Heart right ventricle (tissue), 16 donors: ENCODE measurements at places on chromosomes 11 and 22. TPM values are rescaled to one million over a fixed set of nuclear protein-coding genes. Genes with fewer than 3 reads are reported as not detected.

GRCh38 chr22:42922374-42923191 lies 65.5 kb upstream of the ARFGAP3 start:
- H3K4me3 ChIP-seq = no peak overlapping the region
- H3K4me1 ChIP-seq = peaks cover 91% of the 10 kb centered on the region
- H3K36me3 ChIP-seq = no peaks in the 10 kb centered on the region
- DNase-seq = no peak

DNA sequence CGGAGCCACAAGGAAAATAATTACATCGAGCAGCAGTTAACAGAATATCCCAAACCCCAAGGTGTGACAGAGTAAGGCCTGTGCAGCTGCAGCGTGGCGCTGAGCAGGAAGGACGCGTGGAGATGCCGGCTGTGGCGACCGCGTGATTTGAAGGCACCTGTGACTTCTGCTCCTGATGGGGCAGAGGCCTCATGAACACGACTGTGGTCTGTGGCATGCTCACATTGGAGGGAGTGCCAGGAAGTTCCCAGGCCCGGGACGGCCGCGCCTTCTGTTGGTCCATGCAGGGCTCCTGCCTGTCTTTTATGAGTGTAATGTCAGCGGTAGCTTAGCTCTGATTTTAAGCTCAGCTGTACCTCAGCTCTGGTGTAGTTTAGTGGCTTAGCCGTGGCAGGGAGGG lies 50.4 kb downstream of the TPCN2 start:
- no peaks in the 10 kb centered on the region for H3K36me3 ChIP-seq
- no peak overlapping the region for H3K27ac ChIP-seq
- peaks cover 16% of the 10 kb centered on the region for H3K4me1 ChIP-seq
- H3K4me3 ChIP-seq = no peak overlapping the region
- no peak for DNase-seq

DNA sequence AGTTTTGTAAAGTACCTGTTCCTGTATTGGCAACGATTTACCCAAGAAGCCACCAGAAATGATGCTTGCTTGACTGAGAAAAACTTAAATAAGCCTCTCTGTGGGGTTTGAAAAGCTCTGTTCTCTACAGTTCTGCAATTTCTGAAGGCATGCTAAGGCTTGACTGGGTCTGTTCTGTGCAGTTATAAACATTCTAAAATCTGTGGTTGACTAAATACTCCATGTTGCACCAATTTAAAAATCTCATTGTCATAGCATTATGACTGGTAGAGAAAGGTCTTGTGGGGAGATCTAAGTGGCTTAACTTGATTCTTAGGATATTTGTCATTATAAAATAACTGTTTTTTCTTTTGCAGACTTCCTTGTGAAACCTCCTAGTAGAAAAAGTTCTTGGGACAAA lies 73.7 kb downstream of the MTMR3 start:
- H3K36me3 ChIP-seq = no peaks in the 10 kb centered on the region
- H3K27ac ChIP-seq = no peak overlapping the region
- no peak for DNase-seq
- H3K4me1 ChIP-seq = peaks cover 17% of the 10 kb centered on the region

GRCh38 chr11:45368697-45369096 lies 82.6 kb upstream of the SYT13 start:
- H3K4me3 ChIP-seq = no peak overlapping the region
- H3K27me3 ChIP-seq = peaks cover 26% of the 10 kb centered on the region
- H3K4me1 ChIP-seq = peaks cover 4% of the 10 kb centered on the region
- H3K27ac ChIP-seq = no peak overlapping the region

DNA sequence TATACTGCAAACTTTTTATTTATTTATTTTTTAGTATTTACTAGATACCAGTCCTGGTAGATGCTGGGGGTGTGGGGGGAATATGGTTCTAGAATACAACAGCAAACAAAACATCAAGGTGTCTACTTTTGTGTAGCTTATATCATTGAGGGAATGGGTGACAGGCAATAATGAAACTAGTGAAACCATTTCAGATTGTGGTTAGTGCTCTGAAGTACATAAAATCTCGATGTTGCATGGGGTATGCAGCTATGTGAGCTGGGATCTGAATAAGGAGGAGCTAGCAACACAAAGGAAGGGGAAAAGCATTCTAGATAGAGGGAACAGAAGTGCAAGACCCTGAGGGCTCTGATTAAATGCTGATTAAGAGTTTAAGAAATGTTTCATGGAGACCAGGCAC lies 103.5 kb downstream of the WT1 start:
- no peak for DNase-seq
- peaks cover 5% of the 10 kb centered on the region for H3K27me3 ChIP-seq
- no peaks in the 10 kb centered on the region for H3K36me3 ChIP-seq
- no peaks in the 10 kb centered on the region for H3K4me1 ChIP-seq
- no peak overlapping the region for H3K4me3 ChIP-seq

DNA sequence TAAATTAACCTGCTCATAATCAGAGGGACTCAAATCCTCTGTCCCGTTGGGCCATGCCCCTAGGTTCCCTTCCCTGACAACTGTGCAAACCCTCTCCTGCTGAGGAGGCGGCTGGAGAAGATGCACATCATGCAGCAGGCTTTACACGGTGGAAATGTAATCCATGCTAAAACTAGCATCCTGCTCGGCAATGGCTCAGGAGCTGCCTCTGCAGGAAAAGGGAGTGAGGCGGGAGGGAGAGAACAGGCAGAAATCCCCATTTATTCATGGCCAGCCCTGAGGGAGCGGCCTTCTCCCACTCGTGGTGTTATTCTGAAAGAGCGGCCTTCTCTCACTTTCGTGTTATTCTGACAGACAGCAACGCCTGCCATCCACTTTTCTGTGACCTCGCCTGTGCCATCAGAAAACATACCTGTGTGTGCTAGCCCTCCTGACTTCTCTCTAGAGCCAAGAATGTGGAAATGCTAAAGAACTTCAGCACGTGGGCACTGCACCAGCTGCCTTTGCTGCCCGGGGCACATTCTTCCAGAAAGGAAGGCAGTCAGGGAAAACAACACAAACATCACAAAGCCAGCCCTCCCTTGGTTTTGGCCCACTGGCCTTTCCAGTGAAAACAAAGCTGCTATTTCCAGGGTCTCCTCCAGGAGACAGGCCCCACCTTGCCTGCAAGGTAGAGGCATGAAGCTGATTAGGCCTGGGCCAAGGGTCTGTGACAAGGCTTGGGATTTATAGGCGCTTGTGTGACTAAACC lies 62.9 kb upstream of the BID start:
- H3K4me3 ChIP-seq = no peak overlapping the region
- H3K36me3 ChIP-seq = no peaks in the 10 kb centered on the region
- no peaks in the 10 kb centered on the region for H3K27me3 ChIP-seq
- H3K27ac ChIP-seq = no peak overlapping the region

DNA sequence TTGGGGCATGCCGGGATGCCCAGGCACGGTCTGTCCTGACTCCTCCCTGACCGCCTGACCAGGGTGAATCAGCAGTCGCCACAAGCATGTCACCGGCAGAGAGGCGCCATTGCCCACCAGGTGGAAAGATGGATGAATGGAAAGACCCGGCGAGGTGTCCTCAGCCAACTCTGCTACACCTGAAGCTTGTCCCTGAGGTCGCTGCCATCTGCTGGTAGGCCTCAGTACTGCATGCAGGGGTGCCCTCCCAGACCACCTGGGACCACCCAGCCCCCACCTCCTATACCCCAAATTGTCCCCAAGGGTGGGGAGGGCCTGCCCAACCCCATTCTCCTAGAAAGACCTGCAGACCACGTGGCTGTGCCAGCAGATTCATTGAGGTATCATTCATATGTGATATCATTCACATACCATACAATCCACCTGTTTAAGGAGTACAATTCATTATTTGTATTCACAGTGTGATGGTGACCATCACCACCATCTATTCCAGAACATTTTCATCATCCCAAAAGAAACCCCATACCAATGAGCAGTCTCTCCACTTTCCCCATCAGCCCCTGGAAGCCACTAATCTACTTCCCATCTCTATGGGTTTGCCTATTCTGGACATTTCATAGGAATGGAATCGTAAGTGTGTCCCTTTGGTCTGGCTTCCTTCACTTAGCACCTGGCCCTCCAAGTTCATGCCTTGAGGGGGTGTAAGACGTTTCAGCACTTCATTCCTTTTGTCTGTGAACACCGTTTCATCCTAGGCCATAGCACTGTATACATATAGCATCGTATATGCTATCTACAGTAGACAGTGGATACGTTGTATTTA lies 17.5 kb downstream of the FGF3 start:
- H3K4me1 ChIP-seq = no peaks in the 10 kb centered on the region
- no peak for DNase-seq
- H3K27me3 ChIP-seq = no peaks in the 10 kb centered on the region
- no peaks in the 10 kb centered on the region for H3K36me3 ChIP-seq

DNA sequence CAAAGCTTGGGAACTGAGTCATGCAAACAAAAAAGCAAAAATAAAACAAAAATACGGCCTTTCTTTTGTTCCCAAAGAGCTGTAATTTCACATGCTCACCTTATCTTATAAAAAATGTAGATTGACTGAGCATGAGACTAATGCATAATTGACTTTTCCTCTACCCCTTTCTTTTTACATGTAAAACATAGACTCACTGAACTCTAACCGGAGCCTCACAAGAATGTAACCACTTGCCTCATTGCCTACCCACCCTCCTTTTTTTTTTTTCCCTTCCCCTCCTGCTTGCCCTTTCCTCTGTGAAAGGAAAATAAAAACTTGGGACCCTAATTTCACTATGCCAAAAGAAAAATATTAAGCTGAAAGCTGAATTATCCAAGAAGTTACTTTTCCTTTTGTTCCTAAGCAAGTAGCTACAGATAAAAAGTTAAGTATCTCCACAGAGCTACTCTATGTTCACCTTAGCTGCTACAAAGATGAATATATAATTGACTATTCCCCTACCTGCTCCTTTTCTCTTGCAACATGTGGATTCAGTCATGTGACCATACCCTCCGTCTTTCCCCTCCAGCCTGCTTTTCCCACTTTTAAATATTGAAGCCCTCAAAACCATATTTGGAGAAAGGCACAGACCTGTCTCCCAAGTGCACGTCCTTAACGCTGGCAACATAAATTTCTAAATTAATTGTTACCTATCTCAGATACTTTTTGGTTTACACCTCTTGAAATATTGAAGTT lies 39.6 kb upstream of the WEE1 start:
- H3K27me3 ChIP-seq = no peaks in the 10 kb centered on the region
- DNase-seq = no peak
- peaks cover 12% of the 10 kb centered on the region for H3K4me1 ChIP-seq
- H3K27ac ChIP-seq = no peak overlapping the region

DNA sequence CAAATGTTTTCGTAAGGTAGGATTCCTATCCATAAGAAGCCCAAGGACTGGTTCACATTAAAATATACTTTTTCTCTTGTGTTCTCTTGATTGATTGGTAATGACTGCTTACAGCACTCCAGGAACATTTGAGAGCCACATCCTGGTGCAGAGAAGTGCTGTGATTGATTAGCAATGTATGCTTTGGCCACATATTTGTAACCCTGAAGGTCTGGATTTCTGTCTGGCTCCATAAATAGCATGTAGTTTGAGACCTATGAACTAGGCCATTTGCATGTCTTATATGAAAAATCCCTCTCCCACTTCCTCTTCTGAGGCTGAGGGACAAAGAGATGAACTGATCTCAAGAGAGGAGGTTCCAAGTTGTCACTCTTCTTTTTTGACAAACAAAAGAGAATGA lies 49.3 kb upstream of the CD44 start:
- no peaks in the 10 kb centered on the region for H3K36me3 ChIP-seq
- no peaks in the 10 kb centered on the region for H3K27me3 ChIP-seq
- peaks cover 25% of the 10 kb centered on the region for H3K4me1 ChIP-seq
- no peak for DNase-seq

- no peak overlapping the region for H3K4me3 ChIP-seq
- H3K27ac ChIP-seq = no peak overlapping the region
- no peak for DNase-seq
Measured at GRCh38 chr22:44071781-44072326, 47.8 kb downstream of the PARVB start.

- peak overlapping the region; percentile 81 for H3K27ac ChIP-seq
- H3K4me1 ChIP-seq = peaks cover 54% of the 10 kb centered on the region
- H3K36me3 ChIP-seq = no peaks in the 10 kb centered on the region
- DNase-seq = peak; percentile 53
- no peak overlapping the region for H3K4me3 ChIP-seq
- no peaks in the 10 kb centered on the region for H3K27me3 ChIP-seq
Measured at GRCh38 chr11:128424851-128425285, 162.5 kb downstream of the ETS1 start.

GRCh38 chr11:30608534-30608933 lies 22.4 kb upstream of the MPPED2 start:
- H3K27ac ChIP-seq = no peak overlapping the region
- H3K27me3 ChIP-seq = no peaks in the 10 kb centered on the region
- no peaks in the 10 kb centered on the region for H3K4me1 ChIP-seq
- no peak overlapping the region for H3K4me3 ChIP-seq
- H3K36me3 ChIP-seq = no peaks in the 10 kb centered on the region

DNA sequence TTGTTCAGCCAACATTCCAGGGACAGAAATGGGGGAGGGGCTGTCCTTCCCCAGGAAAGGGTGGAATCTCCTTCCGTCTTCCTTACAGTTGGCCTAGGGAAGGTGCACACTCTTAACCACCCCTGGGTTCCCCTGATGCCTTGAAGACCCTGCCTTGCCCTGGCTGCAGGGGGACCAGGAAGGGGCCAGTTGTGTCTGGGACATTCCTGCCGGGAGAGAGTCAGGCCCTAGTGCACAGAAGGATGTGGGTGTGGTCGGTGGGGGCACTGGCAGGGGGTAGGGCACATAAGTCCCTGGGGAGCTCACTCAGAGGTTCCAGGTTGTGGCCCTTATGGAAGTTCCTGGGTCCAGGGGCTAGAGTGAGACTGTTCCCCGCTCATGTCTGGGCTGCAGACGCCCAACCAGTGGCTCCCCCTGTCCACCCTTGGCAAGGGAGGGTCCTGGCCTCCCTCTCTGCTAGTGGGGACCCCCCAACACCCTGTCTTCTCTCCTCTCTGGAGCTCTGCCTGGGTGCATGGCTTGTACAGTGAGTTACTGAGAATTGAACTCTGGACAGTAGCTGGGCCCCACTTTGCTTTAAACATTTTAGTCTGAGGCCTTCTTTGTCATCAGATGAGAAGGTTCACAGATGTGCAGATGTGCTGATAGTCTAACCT lies 2.0 kb upstream of the APOBEC3A start:
- H3K36me3 ChIP-seq = no peaks in the 10 kb centered on the region
- no peaks in the 10 kb centered on the region for H3K4me1 ChIP-seq
- H3K4me3 ChIP-seq = no peak overlapping the region
- DNase-seq = no peak
- no peaks in the 10 kb centered on the region for H3K27me3 ChIP-seq

GRCh38 chr11:74085542-74085892 lies 76.6 kb upstream of the UCP3 start:
- peaks cover 93% of the 10 kb centered on the region for H3K36me3 ChIP-seq
- no peak overlapping the region for H3K27ac ChIP-seq
- H3K4me3 ChIP-seq = no peak overlapping the region
- H3K4me1 ChIP-seq = no peaks in the 10 kb centered on the region

- H3K4me1 ChIP-seq = no peaks in the 10 kb centered on the region
- no peaks in the 10 kb centered on the region for H3K27me3 ChIP-seq
- no peak overlapping the region for H3K27ac ChIP-seq
- H3K4me3 ChIP-seq = no peak overlapping the region
- no peaks in the 10 kb centered on the region for H3K36me3 ChIP-seq
- no peak for DNase-seq
Measured at GRCh38 chr22:48379371-48379770, 1448.3 kb downstream of the BRD1 start.

The CPT1A gene
- 62.4 TPM for total RNA-seq

The F2 gene
- not detected for total RNA-seq

The WBP2NL gene
- total RNA-seq = 0.18 TPM

The MPZL2 gene
- total RNA-seq = 23.4 TPM

The ARCN1 gene
- total RNA-seq = 90.4 TPM

The BCO2 gene
- total RNA-seq = 85.4 TPM

The MUC2 gene
- not detected for total RNA-seq

The VSTM5 gene
- 0.37 TPM for total RNA-seq

The RTN4RL2 gene
- total RNA-seq = 0.33 TPM

The UPK3A gene
- total RNA-seq = not detected

The IL17REL gene
- not detected for total RNA-seq

The DTX4 gene
- 3.1 TPM for total RNA-seq
